ENCODE measurements at places on chromosomes 1 and 21. TPM values are rescaled to one million over a fixed set of nuclear protein-coding genes. Genes with fewer than 3 reads are reported as not detected.

ACTA1 gene
- 3,826 TPM for total RNA-seq

ASB17 gene
- not detected for total RNA-seq

A3GALT2 gene
- not detected for total RNA-seq

DNA sequence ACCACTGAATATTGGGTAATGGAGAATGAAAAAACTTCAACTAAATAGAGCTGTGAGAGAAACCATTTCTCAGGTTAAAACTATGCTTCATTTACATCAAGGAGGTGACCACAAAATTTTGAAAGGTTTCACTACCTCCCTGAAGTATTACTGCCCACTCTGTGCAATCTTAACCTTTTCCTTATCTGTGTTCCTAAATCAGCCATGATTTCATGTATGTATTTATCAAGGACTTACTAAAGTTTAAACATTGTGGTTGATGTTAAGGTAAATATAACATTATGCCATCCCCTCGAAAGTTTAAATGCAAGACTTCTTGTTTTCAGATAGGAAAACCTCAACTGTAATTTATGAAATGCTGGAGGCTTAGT, 84.4 kb downstream of the CLEC20A start:
- H3K4me1 ChIP-seq, result no peaks in the 10 kb centered on the region
- no peaks in the 10 kb centered on the region for H3K36me3 ChIP-seq
- no peak overlapping the region for H3K27ac ChIP-seq
- no peak overlapping the region for H3K4me3 ChIP-seq
- no peaks in the 10 kb centered on the region for H3K27me3 ChIP-seq

GPR52 gene
- 1.0 TPM for total RNA-seq

TP73 gene
- not detected for total RNA-seq

GRCh38 chr1:145977486-145978470, 13.3 kb downstream of the POLR3GL start:
- DNase-seq, result peak; percentile 80
- peak overlapping the region; percentile 20 for H3K4me3 ChIP-seq
- peak overlapping the region; percentile 89 for H3K27ac ChIP-seq
- no peaks in the 10 kb centered on the region for H3K36me3 ChIP-seq
- no peaks in the 10 kb centered on the region for H3K27me3 ChIP-seq

VASH2 gene
- total RNA-seq, result not detected

CDC20 gene
- total RNA-seq, result 0.60 TPM

DNA sequence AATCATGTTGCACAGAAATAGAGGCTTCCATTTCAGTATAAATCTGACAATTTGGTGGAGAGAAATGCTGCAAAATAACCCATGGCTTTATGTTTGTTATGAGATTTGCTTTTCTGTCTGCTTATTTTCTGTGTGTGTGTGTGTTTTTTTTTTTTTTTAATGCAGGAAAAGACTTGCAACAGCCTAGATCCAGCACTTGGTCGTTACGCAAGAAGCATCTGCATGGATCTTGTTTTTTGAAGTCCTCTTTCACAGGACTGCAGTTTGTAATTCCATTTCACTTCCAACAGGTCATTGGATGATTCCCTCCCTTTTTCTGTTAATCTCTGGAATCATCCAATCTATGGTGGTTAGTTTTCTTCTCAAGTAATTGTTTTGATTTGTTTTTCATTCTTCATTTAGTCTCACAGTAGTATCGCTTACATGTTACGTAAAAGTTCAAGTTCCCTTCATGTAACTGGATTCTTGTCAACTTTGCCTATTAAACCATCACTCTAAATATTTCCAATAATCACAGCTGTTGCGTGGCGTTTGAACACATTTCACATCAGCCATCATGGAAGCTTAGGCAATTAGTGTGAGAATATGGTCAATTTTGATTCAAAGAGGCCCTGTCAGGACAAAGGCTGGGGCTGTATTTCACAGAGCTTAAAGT, 312.9 kb downstream of the NFIA start:
- no peak for DNase-seq
- no peaks in the 10 kb centered on the region for H3K27me3 ChIP-seq
- no peak overlapping the region for H3K27ac ChIP-seq
- H3K4me3 ChIP-seq, result no peak overlapping the region
- H3K36me3 ChIP-seq, result no peaks in the 10 kb centered on the region
- peaks cover 13% of the 10 kb centered on the region for H3K4me1 ChIP-seq

- H3K27me3 ChIP-seq, result no peaks in the 10 kb centered on the region
- H3K4me3 ChIP-seq, result no peak overlapping the region
- DNase-seq, result no peak
- no peaks in the 10 kb centered on the region for H3K36me3 ChIP-seq
Observed at GRCh38 chr1:166721145-166721544, 118.1 kb upstream of the POGK start.

DNA sequence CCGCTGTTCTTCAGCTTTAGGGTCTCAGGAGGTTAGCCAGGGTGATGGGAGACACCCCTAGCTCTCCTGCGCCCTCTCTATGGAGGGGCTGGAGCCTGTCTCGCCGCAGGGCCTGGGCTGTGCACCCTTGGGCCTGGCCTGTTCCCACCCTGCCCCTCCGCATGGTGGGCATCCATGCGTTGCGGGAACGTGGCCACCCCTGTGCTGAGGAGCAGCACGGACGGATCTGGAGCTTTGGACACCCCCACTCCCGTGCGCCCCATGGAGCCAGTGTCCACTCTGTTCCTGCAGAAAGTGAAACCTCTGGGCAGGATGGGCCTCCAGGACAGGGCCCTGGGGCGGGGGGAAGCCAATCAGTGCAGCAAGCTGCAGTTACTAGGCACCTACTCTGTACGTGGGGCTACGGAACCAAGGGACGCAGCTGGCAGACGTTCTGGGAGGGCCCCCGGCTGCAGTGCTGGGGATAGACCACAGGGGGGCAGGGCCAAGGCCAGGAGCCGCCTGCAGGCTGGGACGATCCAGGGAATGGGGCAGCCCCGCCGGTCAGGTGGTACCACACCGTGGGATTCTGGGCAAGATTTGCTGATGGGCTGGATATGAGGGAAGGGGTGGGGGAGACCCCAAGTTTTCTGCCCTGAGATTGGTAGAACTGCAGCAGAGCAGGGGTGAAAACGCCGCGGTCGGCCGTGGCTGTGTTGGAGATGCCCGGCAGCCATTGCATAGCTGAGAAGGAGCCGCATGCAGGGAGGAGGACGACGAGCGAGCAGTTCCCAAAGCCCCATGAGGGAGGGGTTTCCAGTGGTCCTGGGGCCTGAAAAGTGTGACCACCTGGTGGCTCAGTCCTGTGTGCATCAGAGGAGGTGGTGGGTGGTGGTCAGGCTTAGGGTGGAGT, 43.3 kb downstream of the TP73 start:
- H3K27me3 ChIP-seq, result peaks cover 34% of the 10 kb centered on the region
- H3K36me3 ChIP-seq, result no peaks in the 10 kb centered on the region
- no peaks in the 10 kb centered on the region for H3K4me1 ChIP-seq
- no peak overlapping the region for H3K27ac ChIP-seq
- no peak overlapping the region for H3K4me3 ChIP-seq

GRCh38 chr1:234730770-234731568, 121.0 kb upstream of the IRF2BP2 start:
- no peak overlapping the region for H3K4me3 ChIP-seq
- H3K27ac ChIP-seq, result peak overlapping the region; percentile 66
- H3K36me3 ChIP-seq, result no peaks in the 10 kb centered on the region
- H3K4me1 ChIP-seq, result peaks cover 32% of the 10 kb centered on the region

GRCh38 chr1:95041491-95042165, 31.1 kb downstream of the ALG14 start:
- peak overlapping the region; percentile 31 for H3K27ac ChIP-seq
- peaks cover 15% of the 10 kb centered on the region for H3K4me1 ChIP-seq
- peak; percentile 60 for DNase-seq
- no peak overlapping the region for H3K4me3 ChIP-seq
- no peaks in the 10 kb centered on the region for H3K27me3 ChIP-seq

DNA sequence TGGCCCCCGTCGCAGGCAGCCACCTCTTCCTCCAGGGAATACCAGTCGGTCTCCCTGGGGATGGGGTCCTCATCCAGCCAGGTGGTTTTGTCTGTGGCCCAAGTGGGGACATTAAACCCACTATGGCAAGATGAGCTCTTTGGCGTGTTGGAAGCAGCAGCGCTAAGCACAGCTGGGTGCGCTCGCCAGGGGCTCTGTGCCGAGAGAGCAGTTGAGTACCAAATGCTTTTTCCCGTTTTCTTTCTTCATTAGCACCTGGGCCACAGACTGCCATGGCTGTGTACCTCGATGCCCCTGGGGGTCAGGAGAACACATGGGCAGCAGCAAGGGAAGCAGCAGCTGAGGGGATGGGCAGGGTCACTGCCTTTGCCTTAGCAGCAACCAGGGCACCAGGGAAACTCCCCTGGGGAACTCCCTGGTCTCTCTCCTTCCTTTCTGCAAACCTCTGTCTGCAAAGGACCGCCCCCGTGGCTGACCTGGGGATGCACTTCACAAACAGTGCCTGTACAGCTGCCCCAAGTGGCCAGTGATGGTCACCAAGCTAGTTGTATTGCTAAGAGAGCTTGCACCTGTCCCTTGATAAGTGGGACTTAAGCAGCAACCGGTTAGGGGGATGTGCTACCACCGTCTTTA, 31.1 kb downstream of the EDARADD start:
- no peaks in the 10 kb centered on the region for H3K36me3 ChIP-seq
- H3K27me3 ChIP-seq, result no peaks in the 10 kb centered on the region
- H3K27ac ChIP-seq, result no peak overlapping the region
- H3K4me1 ChIP-seq, result no peaks in the 10 kb centered on the region

GRCh38 chr1:151858030-151858746, 4.7 kb upstream of the THEM5 start:
- no peak for DNase-seq
- no peaks in the 10 kb centered on the region for H3K36me3 ChIP-seq
- no peaks in the 10 kb centered on the region for H3K27me3 ChIP-seq
- no peak overlapping the region for H3K4me3 ChIP-seq

DNA sequence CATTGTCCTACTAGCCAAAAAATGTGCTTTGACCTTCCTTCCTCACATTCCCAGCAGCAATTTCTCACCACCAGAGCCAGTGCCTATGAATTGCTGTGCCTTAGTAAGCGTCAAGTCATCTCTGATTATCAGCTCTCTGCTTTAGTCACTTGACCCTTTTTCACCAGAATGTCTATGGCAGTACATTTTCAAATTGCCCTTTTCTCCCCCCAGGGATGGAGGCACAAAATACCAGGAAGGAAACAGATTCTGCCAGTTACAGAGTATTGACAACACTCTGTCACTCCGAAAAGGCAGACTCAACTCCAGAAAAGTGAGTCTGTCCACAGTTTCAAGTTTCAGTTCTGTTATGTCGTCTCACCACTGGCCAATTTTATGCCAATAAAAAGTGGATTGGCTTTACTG, 167.4 kb downstream of the TNFSF18 start:
- no peaks in the 10 kb centered on the region for H3K36me3 ChIP-seq
- H3K27me3 ChIP-seq, result no peaks in the 10 kb centered on the region
- H3K4me1 ChIP-seq, result no peaks in the 10 kb centered on the region
- no peak overlapping the region for H3K27ac ChIP-seq
- DNase-seq, result no peak

- H3K4me1 ChIP-seq, result peaks cover 24% of the 10 kb centered on the region
- H3K27ac ChIP-seq, result no peak overlapping the region
- no peak overlapping the region for H3K4me3 ChIP-seq
Observed at GRCh38 chr21:41932191-41932575, 21.6 kb downstream of the C2CD2 start.

- no peaks in the 10 kb centered on the region for H3K36me3 ChIP-seq
- no peak for DNase-seq
Observed at GRCh38 chr1:50852889-50853288, 107.2 kb downstream of the FAF1 start.
